ENCODE measurements at places on chromosomes 12 and 14.

DNA sequence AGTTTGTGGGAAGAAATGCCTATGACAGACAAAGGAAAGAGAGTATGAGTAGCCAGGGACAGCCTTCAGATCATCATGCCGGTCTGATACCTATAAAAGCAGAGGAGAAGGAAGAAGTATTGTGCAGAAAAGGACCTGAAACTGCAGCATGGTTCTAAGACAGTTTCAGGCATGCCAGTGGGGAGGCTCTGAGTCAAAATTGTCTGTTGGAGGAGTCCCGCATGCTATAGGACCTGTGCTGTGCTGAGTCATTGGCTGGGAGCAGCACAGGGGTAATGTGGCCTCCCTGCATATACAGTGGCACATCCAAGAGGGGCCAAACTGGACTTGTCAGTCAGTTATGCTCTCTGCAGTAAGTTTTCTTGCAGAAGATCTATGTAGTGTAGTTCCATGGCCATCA, 40.7 kb downstream of the NEUROD4 start:
- no peak for DNase-seq

DNA sequence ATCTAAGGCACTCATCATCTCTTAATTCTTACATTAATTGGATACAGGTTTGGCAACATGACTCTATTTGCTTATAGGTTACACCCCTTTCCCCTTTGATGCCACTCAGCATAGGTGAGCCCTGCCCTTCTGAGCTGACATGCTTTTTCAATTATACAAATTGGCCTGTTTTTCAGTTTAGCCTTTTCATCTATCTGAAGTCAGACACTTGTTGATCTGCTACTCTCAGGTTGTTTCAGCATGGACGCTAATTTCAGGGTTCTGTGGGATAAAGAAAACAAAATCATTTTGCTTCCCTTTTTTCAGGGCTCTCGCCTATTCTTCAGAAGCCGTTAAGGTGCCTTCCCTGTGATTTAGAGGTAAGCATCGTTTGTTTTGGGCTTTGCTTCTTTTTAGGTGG, 55.3 kb downstream of the DACT1 start:
- DNase-seq: no peak

- no peak for DNase-seq
These were observed 47.6 kb upstream of the BDKRB2 start for GRCh38 chr14:96156804-96157760.

GRCh38 chr14:89232265-89233070, 184.6 kb downstream of the FOXN3 start:
- DNase-seq: no peak

DNA sequence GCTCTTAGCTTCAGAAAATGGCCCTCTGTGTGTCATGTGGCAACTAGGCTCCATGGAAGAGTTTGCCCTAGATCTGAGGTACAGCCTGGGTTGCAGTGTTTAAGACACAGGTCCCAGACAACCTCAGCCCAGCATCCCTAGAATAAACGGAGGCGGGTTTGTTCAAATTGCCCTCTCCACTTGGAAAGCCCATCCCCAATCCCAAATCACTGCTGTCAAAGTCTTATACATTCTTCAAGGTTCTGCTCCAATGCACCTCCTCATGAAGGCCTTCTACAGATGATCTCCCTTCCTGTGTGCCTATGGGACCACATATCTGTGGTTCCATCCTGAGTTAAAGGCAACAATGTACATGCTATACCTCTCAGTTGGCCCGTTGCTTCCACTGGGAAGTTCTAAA, 289.8 kb downstream of the DPF3 start:
- no peak for DNase-seq

GRCh38 chr12:57236201-57236924, 6.9 kb downstream of the SHMT2 start:
- no peak for DNase-seq

DNA sequence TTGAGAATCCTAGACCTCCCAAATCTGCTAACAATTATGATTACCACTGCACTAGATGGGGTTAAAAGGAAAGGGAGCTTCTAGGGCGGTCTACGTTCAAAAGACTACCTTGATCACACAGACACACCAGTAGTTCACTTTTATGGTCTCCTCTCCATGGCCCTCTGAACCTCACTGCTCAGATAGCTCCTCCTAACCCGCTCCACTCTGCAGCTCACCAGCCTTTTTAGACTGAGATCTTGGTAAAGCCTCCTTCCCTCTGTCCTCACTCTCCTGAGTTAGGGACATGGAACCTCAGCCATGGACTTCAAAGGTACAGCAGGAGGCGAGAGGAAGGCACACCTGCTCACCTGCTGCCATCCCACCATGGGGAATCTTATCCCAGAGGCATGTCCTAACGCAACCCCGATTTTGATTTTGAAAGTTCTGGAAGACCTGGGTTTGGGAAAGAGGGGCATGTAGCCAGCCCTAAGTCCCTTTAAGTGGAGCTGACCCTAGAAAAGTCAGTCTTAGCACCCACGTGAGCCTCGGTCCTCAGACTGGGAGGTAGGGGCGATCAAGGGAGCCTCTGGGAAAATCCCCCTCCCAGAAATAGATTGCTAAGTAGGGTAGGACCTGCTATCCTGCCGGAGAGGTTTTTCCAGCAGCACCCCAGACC, 1.3 kb downstream of the ZNF219 start:
- no peak for DNase-seq

DNA sequence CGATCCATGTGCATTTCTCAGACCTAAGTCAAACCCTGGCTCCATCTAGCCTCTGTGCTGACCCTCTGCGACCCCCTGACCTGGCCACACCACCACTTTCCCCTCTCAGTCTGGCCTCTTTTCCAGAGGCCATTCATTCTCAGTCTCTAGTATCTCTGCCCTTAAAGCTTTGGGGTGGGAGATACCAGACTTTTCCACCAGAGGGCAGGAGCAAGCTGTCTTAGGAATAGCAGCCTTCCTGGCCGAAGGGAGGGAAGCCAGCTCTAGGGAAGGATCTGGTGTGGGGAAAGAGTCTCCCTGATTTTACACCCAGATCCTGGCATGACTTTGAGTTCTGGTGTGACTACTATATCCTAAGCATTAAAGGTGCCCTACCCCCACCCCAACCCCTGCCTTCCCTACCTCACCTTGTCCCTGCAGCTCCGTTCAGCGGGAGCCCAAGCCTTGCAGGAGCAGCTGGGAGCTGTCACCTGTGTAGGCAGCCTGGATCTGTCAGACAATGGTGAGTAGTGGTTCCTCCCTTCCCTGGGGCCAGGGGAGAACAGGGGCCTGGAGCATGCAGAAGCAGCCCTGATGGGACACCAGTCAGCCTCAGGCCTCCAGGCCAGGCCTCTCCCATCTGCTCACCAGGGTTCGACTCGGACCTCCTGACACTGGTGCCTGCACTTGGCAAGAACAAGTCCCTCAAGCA, 6.6 kb downstream of the CARMIL3 start:
- peak; percentile 86 for DNase-seq

DNA sequence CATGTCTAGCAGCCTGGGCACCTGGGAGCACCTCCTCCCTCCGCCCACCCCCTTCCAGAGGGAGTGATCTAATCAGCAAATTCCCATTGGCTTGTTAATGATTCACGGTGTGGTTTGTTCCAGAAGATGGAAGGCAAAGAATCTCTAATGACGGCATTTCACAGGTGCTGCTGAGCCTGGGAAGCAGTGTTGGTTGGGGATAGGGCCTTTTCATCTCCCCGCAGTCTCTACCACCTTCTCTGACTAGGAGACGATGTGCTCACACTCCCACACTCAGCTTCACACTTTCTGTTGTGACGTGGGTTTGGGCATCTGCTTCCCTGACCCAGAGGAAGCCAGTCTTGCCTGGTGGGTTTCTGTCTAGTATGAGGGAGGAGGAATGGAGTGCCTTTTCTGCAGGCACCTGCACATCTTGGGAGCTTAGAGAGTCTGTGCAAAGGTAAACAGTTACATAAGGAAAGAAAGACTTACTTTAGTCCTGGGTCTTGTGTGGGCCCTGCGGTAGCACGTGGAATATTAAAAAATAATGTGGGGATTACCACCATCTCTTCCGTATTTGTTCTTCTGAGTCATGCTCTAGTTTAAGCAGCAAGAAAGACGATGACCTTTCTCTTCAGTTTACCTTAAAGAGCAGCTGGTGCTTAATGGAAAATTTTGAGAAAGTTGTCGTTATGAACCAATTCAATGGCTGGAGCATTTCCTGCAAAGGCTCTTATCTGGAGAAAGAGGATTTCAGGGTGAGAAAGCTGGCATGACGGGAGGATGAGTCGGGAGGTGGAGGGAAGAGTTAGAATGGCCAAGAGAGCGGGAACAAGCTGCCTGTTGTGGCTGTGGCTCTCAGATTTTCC, 70.6 kb upstream of the ARHGAP5 start:
- DNase-seq: no peak

GRCh38 chr14:85421186-85421877, 108.6 kb upstream of the FLRT2 start:
- peak; percentile 53 for DNase-seq

DNA sequence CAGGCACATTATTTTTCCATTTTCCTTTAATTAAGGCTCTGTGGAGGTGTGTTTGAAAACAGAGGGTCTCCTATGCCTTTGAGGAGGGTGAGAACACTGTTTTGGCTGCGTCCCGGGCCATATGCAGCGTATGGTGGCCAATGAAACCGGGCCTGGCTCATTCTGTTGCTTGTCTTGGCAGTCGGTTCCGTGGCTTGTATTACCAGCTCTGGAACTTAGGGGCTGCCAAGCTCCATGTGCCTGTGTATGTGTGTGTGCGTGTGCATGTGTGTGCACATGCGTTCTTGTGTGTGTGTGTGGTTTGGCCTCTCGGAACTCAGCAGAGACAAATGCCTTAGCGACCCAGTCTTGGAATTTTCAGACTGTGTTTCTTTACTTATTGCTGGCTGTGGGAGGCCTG, 2.7 kb downstream of the JDP2 start:
- peak; percentile 48 for DNase-seq

- DNase-seq: no peak
These were observed 9.3 kb downstream of the TNFAIP2 start for GRCh38 chr14:103132381-103133209.

- DNase-seq: no peak
These were observed 41.0 kb downstream of the GRIN2B start for GRCh38 chr12:13940335-13940865.

- no peak for DNase-seq
These were observed 11.0 kb upstream of the CELA1 start for GRCh38 chr12:51357374-51358047.

- DNase-seq: no peak
These were observed 832.9 kb downstream of the C12orf50 start for GRCh38 chr12:87196321-87196720.

- no peak for DNase-seq
These were observed 39.6 kb upstream of the PIK3C2G start for GRCh38 chr12:18221726-18222125.

DNA sequence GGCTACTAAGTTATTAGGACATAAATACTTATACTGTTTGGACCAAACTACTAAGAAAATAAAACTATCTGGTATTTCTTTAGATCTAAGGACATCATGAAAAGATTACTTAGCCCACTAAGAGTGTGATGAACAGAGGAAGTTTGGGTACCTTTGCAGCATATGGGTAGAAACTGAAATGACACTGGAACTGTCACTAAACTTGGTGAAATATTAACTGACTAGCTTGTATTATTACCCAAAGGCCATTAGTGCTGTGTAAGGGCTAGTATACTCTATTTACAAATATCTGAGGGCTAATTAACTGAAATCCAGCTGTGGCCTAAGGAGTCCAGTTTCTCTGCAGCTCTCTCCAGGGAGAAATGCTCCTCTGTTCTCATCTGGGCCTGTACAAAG, 45.5 kb downstream of the PAWR start:
- no peak for DNase-seq

DNA sequence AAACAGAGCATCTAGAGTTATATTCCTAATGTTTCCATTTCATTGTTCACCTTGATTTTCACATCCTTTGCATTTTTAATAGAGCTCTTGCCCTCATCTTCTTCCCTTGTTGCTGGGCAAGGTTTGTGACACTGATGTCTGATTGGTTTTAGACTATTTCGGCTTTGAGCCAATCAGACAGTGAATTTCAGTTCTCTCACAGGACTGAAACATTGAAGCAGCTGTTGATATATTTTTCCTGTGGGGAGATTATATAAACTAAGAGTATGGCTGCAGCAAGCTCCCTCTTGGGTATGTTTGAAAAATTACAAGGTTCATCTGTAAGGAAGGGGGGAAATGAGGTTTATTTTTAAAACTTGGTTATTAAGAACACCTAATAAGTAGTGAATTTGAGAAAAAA, 51.2 kb downstream of the ATF7IP start:
- DNase-seq: peak; percentile 32

DNA sequence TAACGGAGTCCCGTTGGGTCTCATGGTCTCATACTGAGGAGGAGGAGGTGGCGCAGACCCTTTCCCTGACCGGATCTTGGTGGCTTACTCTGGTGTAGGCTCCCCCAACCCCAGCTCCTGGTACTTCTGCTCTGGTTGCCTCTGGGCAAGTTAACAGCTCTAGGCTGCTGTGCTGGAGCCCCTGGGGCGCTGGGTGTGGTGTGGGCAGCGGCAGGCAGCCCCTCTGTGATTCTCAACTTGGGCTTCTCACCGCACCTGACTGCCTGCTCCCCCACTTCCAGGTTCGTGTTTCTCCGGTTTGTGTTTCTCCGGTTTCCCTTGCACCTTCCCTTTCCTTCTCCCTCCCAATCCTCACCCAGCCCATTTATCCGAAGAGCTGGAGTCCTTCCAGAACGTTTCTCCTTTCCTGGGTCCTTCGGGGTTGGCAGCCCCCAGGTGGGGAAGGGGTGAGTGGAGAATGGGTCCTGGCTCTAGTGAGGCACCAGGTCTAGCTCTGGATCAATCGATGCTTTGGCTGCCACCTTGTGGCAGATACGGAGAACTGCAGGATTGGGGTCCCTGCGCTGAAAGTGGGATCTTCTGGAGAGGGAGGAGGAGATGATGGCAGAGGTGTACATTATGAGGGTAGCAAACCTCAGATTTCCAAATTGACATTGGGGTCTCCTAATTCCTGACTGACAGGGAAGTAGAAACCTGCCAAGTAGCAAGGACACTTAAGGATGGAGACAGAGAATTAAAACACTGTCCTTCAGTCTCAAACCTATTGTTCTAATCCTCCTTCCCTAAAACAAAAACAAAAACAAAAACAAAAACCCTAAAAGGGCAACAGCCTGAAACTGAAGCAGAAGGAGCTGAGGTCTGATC, 8.3 kb downstream of the CISTR start:
- peak; percentile 87 for DNase-seq

DNA sequence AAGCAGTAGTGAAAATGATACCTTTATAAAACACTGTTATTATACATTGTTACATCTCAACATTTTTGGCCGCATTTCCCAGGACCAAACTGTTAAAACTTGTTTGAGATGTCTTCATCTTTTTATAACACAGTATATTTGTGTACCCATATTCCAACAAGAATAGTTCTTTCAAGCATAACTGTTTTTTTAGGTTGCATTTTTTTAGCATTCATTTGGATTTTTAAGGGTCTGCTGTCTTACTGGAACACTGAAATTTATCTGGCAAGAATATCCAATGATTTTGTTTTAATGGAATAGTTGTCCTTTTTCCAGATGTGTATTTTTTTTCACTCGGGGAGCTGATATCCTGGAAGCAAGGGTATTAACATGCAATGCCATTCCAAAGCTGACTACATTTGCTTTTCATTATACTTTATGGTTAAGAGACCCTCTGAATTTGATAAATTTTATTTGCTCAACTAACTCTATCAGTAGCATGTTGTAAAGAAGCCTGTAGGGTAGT, 8.9 kb upstream of the NAV3 start:
- no peak for DNase-seq

All from GM03348 (cell line).